Nephron progenitor cell (in vitro differentiated cells): ENCODE measurements at places on chromosomes 7 and 10.

- peak; percentile 23 for DNase-seq
These were observed 1.1 kb downstream of the ADRA2A start for GRCh38 chr10:111077785-111078504.

GRCh38 chr10:110165239-110165638 is 42.2 kb upstream of the MXI1 start:
- DNase-seq = no peak

- DNase-seq = no peak
These were observed 14.9 kb upstream of the TES start for GRCh38 chr7:116195451-116195850.

- DNase-seq = no peak
These were observed 5.5 kb upstream of the ZNF467 start for GRCh38 chr7:149778696-149779501.

- DNase-seq = no peak
These were observed 4.7 kb upstream of the ERCC6 start for GRCh38 chr10:49543604-49544003.

DNA sequence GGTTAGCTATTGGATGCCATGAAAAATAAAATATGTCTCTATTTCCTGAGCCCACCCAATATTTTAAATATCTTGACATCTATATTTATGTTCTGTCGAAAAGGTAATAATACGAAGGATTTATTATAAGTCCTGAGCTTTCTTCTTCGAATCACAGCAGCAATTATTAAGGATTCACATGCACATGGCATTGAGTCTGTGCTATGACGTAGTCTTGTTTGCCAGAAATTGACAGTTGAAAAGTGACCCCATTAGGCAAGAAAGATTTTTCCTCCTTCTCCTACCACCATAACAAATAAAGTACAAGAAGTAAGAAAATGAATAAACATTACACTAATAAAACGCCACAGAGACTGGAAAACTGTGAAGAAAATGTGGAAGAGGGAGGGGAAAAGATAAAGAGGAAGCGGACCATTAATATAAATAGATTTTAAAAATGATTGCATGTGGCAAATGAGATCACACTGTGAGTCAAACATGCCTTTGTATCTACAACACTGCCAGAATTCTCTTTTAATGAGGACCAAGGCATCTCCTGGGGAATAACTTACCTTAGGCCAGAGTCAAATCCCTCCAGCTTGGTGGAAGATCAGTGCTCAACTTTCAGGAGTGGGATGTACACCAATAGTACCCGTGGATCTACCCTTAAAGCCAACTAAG is 21.6 kb downstream of the FZD1 start:
- no peak for DNase-seq

GRCh38 chr7:112743811-112744210 is 46.4 kb downstream of the TMEM168 start:
- DNase-seq = no peak

GRCh38 chr7:151754142-151754590 is 122.7 kb downstream of the PRKAG2 start:
- peak; percentile 84 for DNase-seq

GRCh38 chr10:4543938-4544533 is 282.0 kb upstream of the AKR1E2 start:
- no peak for DNase-seq

GRCh38 chr7:24175603-24176002 is 108.4 kb upstream of the NPY start:
- DNase-seq = no peak

GRCh38 chr10:28393956-28394568 is 91.2 kb upstream of the MPP7 start:
- peak; percentile 74 for DNase-seq

DNA sequence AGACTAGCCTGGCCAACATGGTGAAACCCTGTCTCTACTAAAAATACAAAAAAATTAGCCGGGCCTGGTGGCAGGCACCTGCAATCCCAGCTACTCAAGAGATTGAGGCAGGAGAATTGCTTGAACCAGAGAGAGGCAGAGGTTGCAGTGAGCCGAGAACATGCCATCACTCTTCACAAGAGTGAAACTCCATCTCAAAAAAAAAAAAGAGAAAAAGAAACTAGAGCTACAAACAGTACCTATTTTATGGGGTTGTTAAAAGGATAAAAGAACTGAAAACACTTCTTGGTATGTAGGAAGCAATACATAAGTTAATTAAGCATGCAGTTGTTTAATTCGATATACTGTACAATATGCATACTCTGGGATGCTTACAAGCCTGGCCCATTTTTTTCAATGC is 216.9 kb downstream of the SORCS1 start:
- no peak for DNase-seq

DNA sequence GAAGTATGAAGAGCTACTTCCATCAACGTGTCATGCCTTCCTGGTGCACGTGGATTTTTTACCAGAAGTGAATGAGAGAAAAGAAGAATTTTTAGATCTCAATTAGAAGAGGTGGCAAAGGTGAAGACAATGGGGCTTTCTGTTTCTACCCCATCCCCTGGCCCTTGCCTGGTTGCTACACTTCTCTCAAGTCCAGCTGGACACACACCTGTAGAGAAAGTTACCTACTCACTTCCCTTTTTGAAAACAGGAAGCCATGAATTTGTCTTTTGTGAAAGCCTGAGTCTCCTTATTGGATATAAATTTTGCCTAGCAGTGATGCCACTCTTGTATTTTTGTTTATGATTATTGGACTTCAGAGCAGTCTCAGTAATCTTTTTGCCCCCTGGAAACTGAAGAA is 142.9 kb upstream of the AKR1E2 start:
- DNase-seq = no peak

- DNase-seq = no peak
These were observed 42.1 kb upstream of the SH2B2 start for GRCh38 chr7:102244601-102245000.

GRCh38 chr10:787933-788651 is 98.6 kb upstream of the DIP2C start:
- DNase-seq = no peak

DNA sequence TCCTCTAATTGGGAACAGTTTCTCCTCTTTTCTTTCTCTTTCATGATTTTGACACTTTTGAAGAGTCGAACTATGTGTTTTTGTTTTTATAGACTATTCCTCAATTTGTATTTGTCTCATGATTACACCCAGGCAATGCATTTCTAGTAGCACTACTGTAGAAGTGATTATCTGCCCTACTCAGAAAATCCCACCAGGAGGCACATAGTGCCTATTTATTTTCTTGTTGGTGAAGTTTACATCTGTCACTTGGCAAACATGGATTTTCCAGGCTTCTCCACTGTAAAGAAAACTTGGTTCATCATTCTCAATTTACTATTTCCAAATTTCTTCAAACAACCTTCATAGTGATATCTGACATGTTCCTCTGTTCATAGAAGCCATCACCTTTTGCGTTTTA is 893.9 kb downstream of the CCSER2 start:
- no peak for DNase-seq

GRCh38 chr7:380711-381210 is 90.8 kb downstream of the FOXL3 start:
- DNase-seq = no peak

DNA sequence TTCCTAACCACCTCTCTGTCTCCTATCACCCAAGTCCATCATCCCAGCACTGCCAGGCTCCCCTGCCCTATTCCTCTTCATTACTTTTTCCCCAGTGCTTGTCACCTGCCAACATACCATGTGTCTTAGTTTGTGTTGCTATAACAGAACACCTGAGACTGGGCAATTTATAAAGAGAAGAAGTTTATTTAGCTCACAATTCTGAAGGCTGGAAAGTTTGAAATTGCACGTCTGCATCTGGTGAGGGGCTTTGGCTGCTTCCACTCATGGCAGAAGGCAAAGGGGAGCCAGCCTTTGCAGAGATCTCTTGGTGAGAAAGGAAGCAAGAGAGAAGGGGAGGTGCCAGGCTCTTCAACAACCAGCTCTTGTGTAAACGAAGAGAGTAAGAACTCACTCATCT is 47.3 kb downstream of the DRGX start:
- no peak for DNase-seq

GRCh38 chr7:95828824-95829790 is 56.8 kb downstream of the DYNC1I1 start:
- DNase-seq = no peak

DNA sequence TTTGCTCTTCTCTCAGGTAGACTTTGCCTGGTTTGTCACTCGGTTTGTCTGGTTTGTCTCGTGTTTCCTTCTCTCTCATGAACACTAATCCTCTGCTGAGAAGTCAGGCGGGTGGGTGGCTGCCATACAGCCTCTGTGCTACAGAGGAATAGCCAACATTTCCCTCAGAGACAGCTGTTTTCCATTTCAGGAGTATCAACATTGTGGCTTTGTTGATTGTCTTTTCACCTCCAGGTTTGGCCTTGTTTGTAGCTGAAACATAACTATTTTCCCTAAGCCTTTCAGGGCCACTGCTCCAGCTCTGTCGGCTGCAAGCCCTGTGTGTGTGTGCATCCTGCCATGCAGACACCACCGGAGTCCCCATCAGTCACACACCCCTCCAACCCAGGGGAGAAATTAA is 122.8 kb downstream of the BAMBI start:
- DNase-seq = no peak

GRCh38 chr10:75772153-75772887 is 340.9 kb downstream of the LRMDA start:
- DNase-seq = no peak

DNA sequence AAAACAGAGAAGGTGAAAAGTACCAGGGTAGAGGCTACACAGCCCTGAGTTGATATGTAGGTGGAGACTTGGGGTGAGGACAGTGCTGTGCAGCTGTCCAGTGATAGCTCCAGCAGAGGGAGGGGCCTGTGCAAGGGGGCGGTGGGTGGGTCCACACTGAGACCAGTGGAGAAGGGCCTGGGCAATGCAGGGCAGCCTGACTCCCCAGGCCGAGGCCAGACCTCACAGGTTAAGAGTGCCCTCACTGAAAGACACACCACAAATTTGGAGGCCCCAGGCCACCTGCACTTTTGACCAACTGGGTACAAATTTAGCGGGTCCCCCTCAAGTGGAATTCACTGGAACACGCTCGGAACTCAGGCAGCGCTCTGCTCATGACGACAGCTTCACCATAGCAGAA is 6.7 kb upstream of the RASGEF1A start:
- DNase-seq = no peak

- DNase-seq = no peak
These were observed 228.2 kb downstream of the PTEN start for GRCh38 chr10:88091490-88092061.

DNA sequence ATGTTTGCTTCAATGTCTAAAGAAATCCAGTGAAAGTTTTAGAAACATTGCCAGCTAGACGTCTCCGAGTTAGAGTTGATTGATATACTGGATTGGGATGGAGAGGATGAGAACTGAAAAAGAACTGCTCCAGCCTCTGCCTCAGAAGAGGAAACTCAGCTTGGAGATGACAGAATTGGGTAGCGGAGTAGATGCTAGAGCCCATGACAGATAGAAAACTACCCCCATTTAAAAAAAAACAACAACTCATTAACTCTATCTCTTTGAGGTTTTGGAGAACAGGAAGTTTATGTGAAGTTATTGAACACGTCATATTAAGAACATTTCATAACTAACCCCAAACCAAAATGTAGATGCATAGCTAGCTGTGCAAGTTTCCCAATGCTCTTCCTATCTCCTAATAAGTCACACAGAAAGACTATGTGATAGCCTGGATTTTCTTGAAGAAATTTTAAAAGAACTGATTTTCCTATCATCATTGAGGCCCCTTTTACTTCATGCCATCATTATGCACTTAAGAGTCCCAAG is 28.3 kb upstream of the AFAP1L2 start:
- no peak for DNase-seq

DNA sequence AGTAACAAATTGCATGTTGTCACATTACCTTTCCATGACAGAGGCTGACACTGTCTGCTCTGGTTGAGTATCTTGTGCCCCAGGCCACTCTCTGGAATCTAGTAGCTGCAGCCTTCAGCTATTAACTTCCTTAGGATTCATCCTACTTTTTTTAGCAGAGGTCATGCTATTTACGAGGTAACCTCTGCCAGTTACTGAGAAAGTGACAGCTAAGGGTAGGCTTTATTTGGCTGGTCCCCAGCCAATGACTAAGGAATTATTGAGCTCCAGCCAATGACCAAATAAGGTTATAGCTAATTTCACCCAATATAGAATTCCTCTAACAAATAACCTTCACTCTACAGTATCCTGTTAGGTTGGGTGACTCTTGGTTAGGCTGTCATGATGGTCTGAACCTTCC is 1361.7 kb downstream of the XPNPEP1 start:
- DNase-seq = no peak

DNA sequence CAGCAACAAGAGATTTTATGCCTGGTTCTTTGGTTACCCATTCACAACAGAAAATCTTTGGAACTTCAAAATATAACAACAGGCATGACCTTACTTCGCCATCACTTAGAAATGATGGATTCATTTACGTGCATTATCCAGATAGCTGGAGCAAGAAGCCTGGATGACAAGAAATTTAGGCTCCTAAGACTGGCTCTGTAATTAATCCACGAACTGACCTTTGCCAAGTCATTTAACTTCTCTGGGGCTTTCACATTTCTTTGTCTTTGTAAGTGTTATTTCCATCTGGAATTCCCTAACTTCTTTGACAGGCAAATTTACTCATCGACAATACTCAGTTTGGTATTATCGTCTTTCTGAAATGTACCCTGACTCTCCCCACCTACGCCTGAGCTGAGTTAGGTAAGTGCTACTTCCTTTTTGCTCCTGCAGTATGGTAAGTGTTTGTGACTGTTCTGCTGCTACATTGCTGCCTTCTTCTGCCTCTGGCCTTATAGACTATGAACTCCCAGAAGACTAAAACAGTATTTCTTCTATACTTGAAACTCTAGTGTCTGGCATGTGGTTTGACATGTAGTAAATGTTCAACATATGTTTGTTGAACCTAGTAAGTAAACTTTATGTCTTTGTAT is 5.5 kb upstream of the MDFIC start:
- DNase-seq = no peak

DNA sequence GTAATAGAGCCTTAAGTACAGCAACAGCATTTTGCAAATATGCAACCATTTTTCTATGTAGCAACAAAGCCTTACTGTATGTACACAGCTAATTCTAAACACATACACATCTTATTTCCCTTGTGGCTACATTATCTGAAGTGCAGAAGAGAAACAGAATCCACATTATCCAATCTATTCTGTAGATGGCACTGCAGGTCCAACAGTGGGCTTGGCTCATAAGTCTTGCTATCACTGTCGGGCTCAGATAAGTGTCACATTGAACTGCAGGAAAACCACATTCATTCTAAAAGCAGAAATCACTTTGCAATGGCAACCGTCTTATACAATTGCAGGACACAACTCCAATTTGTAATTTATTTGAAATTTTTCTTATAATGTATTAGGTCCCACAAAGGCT is 109.8 kb upstream of the NOBOX start:
- no peak for DNase-seq

GRCh38 chr7:129386506-129386905 is 47.7 kb upstream of the STRIP2 start:
- no peak for DNase-seq
